Endothelial cell (in vitro differentiated cells): ENCODE measurements at places on chromosomes 2 and 18.

DNA sequence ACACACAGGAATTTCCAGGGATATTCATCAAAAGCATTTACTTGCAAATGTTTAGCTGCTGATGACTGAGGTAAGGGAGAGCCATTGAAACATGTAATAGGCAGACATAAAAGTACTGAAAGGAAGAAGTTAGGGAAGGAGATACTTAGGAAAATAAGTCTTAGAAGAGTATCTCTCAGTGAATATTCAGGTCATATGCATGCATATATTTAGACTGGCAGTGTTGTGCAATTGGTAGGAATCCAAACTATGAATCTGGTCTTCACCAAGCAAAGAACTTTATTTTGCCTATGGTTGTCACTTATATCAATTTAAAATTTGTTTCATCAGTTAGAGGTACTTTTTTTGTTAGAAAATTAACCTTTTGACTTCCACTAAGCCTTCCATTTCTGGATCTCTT is 1490.7 kb downstream of the SUCLG1 start:
- no peak overlapping the region for H3K4me3 ChIP-seq
- H3K27me3 ChIP-seq = no peaks in the 10 kb centered on the region
- no peaks in the 10 kb centered on the region for H3K4me1 ChIP-seq
- no peak for DNase-seq
- H3K36me3 ChIP-seq = no peaks in the 10 kb centered on the region
- no peak overlapping the region for H3K27ac ChIP-seq

DNA sequence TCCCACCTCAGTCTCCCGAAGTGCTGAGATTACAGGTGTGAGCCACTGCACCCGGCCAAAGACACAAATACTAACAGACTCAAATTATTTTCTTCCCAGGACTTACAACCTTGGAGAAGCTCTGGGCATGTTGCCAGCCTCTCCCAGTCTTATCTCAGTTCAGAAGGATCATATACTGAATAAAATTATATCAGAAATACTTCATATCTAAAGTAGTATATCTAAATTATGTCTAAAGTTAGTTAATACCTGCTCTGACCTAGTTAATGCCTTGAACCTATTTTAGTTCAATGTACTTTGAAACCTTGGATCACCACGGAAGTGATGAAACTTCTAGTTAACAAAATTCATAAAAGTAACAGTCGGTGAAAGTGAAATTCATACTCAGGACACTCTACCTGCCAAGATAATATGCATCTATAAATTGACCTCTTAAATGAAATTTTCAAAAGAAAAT is 34.4 kb upstream of the CYBRD1 start:
- H3K4me1 ChIP-seq = peaks cover 10% of the 10 kb centered on the region
- DNase-seq = no peak
- H3K27ac ChIP-seq = no peak overlapping the region
- peaks cover 1% of the 10 kb centered on the region for H3K27me3 ChIP-seq
- no peaks in the 10 kb centered on the region for H3K36me3 ChIP-seq

DNA sequence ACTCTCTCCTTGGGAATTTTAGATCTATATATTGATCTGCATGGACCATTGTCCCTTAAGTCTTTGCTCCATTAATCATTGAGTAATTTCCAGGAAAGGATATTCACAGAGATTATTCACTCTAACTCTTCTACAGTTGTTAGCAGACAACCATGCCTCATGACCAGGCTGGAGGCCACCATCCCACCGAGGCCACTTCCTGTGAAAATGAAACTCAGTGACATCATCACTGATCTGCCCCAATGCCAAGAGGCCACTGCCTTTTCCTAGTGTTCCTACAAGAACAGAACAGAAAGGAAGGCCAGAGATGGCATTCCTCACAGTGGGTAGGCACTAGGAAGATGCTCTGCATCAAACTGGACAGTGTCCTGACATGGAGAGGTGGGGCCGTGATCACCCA is 161.3 kb downstream of the DTNA start:
- no peak overlapping the region for H3K27ac ChIP-seq
- DNase-seq = no peak
- H3K36me3 ChIP-seq = no peaks in the 10 kb centered on the region
- H3K4me1 ChIP-seq = no peaks in the 10 kb centered on the region

DNA sequence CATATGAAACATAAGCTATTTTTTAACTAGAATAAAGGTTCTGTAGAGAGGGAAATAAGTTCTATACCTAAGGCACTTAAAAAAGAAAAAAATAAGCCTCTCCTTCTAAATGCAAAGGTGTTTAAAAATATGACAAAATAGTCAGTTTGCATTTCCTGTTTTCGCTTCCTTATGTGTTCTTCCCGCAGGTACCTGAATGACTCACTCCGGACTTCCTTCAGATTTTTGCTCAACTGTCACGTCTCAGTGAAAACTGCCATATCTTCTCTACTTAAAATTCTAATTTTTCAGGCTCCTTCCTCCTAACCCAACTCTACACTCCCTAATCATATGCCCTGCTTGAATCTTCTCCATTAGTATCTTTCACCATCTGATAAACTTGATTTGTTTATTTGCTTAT is 1333.1 kb downstream of the LRP1B start:
- DNase-seq = no peak
- H3K4me3 ChIP-seq = no peak overlapping the region
- no peak overlapping the region for H3K27ac ChIP-seq
- H3K36me3 ChIP-seq = no peaks in the 10 kb centered on the region

DNA sequence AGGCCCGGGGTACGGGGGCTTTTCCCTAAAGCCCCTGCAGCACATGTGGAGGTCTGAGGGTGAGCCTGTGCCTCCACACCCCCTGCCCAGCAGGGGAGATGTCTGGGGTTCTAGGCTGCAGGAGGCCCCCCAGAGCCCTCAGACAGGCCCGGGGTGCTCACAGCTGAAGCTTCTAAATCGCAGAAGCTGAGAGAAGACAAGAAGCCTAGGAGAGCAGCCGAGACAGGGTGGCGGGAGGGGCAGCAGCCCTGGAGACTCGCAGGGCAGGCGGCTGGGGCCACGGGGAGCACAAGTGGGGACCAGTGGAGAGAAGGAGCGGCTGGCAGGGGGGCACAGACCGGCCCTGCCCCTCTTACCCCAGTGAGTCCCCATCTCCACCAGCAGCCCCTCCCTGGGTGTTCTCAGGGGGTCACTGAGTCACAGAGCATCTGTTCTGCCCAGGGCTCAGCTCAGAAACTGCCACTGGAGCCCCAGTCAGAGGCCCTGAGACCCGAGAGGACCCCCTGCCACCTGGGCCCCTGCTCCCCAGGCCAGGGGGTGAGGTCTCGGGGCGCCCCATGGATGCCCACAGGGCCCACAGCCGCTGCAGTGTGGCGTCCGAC is 26.1 kb downstream of the GPC1 start:
- no peaks in the 10 kb centered on the region for H3K36me3 ChIP-seq
- no peak overlapping the region for H3K27ac ChIP-seq
- no peak for DNase-seq
- H3K4me3 ChIP-seq = no peak overlapping the region

- no peaks in the 10 kb centered on the region for H3K4me1 ChIP-seq
- DNase-seq = no peak
- no peak overlapping the region for H3K27ac ChIP-seq
- no peak overlapping the region for H3K4me3 ChIP-seq
- peaks cover 1% of the 10 kb centered on the region for H3K27me3 ChIP-seq
- no peaks in the 10 kb centered on the region for H3K36me3 ChIP-seq
Observed at GRCh38 chr2:1935476-1935875, 191.2 kb upstream of the PXDN start.

DNA sequence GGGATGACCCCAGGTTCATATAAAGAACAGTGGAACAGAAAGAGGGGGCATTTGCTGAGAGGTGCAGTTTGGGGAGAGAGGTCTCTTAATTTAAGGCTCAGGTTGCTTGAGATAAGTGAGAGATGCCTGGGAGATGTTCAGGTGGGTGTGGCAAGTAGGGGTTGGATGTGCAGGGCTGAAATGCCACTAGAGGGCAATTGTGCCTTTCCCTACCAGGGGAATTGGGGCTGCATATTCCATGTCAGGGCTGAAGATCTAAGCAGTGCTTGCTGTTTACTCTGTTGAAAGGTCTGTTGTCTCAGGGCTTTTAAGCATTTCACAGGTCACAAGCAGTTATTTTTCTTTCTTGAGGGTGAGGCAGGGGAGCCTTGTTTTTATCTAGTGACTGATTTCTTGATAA is 7.8 kb downstream of the CCDC85A start:
- DNase-seq = peak; percentile 58
- no peak overlapping the region for H3K4me3 ChIP-seq
- peaks cover 7% of the 10 kb centered on the region for H3K27me3 ChIP-seq

GRCh38 chr2:30747206-30747605 is 60.0 kb downstream of the CAPN13 start:
- no peak for DNase-seq
- no peak overlapping the region for H3K4me3 ChIP-seq
- H3K4me1 ChIP-seq = no peaks in the 10 kb centered on the region
- H3K27me3 ChIP-seq = peaks cover 5% of the 10 kb centered on the region

DNA sequence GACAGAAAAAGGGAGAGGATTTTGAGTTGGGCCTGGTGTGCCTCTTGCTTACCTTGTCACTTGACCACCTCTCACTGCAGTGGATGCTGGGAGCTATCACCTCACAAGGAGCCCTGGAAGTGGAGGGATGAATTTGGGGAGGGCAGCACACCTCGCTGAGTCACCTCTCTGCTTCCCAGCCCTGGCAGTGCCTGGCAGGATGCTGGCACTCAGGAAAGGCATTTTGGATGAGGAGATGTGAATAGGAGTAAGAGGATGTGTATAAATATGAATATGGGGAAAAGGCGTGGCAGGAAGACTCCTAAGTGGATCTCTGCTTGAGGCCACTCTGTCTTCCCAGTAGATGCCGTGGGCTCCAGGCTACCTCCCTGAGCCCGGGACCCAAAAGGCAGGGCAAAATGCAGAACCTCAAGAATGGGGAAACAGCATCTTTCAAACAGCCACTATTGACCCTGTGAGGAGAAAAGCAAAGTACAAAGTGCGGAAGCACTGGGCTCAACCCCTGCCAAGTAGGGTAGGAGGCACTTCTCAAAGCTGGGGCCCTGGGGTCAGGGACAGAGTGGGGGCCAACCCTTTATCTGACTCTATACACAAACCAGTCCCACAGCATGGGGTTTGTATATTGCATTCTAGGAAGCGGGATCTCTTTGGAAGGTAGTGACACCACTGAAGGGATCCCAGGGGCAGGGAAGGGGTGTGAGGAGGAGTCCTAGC is 164.5 kb upstream of the GLI2 start:
- no peak overlapping the region for H3K27ac ChIP-seq
- peaks cover 14% of the 10 kb centered on the region for H3K27me3 ChIP-seq
- H3K36me3 ChIP-seq = peaks cover 6% of the 10 kb centered on the region
- H3K4me1 ChIP-seq = peaks cover 27% of the 10 kb centered on the region

DNA sequence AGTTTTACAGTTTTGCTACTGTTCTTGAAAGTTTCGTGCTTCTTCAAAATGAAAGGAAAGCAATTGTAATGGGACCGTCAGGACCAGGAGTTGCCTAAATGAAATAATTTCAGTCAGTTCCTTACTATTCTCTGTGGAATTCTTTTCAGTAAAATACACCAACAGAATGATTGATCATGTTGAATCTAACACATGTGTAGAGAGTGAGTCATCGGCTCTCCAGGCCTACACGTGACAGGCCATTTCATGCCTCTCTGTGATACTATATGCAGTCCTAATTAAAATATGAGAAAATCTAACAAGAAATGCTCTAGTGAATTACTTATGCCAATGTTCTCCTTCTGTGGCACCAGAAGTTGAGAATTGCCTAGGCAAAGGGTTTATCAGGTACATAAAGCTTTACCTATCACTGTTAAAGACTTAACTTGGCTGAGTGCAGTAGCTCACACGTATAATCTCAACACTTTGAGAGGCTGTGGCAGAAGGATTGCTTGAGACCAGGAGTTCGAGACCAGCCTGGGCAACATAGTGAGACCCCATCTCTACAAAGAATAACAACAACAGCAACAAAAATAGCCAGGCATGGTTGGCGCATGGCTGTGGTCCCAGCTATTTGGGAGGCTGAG is 199.4 kb downstream of the LRRTM1 start:
- no peak overlapping the region for H3K4me3 ChIP-seq
- peaks cover 3% of the 10 kb centered on the region for H3K27me3 ChIP-seq
- H3K36me3 ChIP-seq = no peaks in the 10 kb centered on the region

GRCh38 chr2:224601923-224602322 is 16.8 kb upstream of the CUL3 start:
- H3K27me3 ChIP-seq = no peaks in the 10 kb centered on the region
- H3K4me1 ChIP-seq = no peaks in the 10 kb centered on the region
- no peak overlapping the region for H3K4me3 ChIP-seq
- no peak for DNase-seq
- H3K36me3 ChIP-seq = no peaks in the 10 kb centered on the region
- no peak overlapping the region for H3K27ac ChIP-seq

GRCh38 chr2:54371460-54372065 is 84.6 kb upstream of the SPTBN1 start:
- peaks cover 15% of the 10 kb centered on the region for H3K4me1 ChIP-seq
- H3K27me3 ChIP-seq = peaks cover 3% of the 10 kb centered on the region
- peaks cover 13% of the 10 kb centered on the region for H3K36me3 ChIP-seq
- DNase-seq = no peak

DNA sequence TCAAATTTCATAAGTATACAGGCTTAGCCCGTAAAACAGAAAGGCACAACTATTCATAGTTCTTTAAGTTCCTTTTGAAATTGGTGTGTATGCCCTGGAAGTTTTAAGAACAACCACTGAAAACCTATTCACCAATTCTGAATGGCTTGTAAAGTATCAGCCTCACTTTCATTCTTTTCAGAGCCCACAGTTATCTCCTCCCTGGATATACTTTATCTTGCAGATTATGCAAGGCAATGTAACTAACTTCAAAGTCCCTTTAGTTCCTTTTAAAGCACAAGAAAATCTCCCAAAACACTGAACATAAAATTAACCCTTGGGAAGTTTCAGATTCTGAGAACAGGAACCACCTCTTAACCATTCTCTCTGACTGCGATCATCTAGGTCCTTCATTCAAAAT is 1.1 kb downstream of the STRN start:
- peaks cover 19% of the 10 kb centered on the region for H3K27me3 ChIP-seq
- peaks cover 8% of the 10 kb centered on the region for H3K36me3 ChIP-seq
- peaks cover 57% of the 10 kb centered on the region for H3K4me1 ChIP-seq

DNA sequence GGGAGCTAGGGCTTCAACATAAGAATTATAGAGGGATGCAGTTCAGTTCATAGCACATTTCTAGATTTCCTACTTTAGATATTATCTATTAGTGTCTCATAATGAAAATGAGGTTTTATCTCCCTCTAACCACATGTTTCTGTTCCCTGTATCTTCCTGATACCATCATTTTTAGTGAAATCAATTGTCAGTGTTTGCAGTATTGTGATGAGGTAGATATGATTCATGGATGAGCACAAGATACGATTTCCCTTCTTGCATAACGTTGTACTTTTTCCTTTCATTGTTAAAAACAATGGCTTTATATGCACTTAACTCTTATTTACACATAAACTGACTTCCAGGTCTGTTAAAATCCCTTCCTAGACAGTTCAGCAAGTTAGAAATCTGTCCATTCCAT is 211.4 kb downstream of the ZBTB7C start:
- H3K4me1 ChIP-seq = peaks cover 20% of the 10 kb centered on the region
- DNase-seq = no peak
- H3K27ac ChIP-seq = no peak overlapping the region
- no peak overlapping the region for H3K4me3 ChIP-seq

- no peak overlapping the region for H3K27ac ChIP-seq
- H3K4me3 ChIP-seq = no peak overlapping the region
- H3K36me3 ChIP-seq = peaks cover 54% of the 10 kb centered on the region
- H3K27me3 ChIP-seq = peaks cover 2% of the 10 kb centered on the region
Observed at GRCh38 chr2:239961662-239962613, 63.2 kb downstream of the NDUFA10 start.
